ENCODE measurements at places on chromosomes 5 and 9.
A peak's percentile ranks its signal among the peaks of the same experiment; 100 is the strongest.

DNA sequence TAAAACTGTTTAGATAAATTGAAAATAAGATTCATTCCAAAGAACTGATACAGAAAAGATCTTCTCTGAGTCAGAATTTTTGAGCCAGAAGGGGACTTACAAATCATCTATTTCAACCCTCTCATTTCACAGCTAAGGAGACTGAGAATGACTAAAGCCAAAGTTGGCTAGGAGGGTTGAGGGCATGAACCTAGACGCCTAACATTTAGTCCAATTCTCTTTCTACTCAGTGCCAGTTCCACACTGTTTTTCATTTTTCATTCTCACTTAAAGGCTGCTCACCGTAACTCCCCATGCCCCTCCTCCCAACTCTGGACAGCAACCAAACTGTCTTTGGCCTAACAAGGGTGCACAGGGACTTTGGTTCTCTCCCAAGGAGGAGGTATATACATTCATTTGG lies 364.0 kb downstream of the NDUFS4 start:
- no peak for DNase-seq

GRCh38 chr5:96680759-96681470 lies 18.7 kb downstream of the CAST start:
- DNase-seq: no peak

DNA sequence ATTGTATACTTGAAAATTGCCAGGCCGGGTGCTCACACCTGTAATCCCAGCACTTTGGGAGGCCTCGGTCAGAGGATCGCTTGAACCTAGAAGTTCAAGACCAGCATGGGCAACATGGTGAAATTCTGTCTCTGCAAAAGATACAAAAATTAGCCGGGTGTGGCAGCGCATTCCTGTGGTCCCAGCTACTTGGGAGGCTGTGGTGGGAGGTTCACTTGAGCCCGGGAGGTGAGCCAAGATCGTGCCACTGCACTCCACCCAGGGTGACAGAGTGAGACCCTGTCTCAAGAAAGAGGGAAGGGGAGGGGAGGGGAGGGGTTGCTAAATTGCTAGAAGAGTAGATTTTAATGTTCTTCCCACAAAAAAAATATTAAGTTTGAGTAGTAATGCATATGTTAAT lies 53.2 kb downstream of the FNBP1 start:
- no peak for DNase-seq

- no peak for DNase-seq
These were observed 36.2 kb downstream of the VAV2 start for GRCh38 chr9:133955821-133956411.

DNA sequence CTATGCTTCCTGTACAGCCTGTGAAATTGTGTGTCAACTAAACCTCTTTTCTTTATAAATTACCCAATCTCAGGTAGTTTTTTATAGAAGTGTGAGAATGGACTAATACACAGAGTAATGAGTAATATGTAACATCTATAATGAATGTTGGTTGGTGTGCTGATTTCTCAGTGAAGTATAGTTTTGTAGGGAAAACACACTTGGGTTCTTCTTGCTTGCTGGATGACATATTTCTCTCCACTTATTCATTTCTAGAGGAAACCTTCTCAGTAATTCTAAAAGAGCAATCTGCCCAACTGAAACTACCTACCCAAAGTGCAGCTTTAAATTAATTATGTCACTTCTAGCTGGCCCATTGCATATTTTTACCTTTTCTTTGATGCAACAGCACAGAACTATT lies 81.1 kb upstream of the RORB start:
- peak; percentile 3 for DNase-seq

DNA sequence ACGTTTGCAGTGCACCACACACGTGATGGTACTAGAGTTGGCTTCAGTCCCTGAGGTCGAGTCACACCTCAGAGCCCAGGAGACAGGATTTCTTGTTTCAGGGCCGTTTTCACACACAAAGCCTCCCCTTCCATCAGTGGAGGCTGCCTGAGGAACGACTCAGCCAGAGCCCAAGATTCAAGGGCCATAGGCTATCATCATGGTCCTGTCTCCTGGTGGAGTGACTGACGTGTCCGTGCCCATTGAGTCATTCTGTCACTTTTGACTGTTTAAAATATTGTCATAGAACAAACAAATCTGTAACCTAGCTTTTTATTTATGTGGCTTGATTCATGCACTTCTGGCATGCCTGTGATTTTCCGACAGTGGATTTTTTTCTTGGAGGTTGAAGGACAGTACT lies 28.3 kb downstream of the CAMK2A start:
- DNase-seq: no peak

DNA sequence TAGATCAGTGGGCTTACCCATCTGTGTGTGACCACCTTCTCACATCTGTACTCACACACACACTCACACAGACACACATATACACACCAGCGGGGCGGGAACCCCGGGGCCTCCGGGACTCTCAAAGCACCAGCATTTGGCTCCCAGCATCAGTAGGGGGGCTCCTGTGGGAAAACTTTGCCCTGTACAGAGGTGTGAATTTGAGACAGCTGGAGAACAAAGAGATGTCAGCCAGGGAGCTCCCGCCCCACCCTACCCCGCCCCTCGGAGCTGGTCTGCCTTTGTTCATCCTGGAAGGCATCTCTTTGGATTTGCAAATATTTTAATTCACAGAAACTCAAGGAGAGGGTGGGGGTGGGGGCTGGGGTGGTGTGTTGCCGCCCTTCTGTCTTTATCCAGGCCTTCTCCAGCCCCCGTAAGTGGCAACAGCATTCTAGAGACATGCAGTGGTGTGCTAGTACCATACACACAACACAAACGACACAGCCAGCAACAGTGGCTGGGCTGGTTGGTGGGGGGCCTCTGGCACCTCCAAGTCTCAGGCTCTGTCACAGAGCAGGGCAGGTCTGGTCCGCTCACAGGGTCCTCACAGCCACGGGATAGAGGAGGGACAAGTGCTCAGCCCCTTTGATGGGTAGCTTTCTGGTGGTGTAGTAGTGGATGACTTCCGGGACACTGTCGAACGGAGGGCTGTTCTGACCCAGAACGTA lies 15.5 kb upstream of the SLC25A51 start:
- DNase-seq: no peak

GRCh38 chr5:159682623-159683022 lies 233.7 kb upstream of the ADRA1B start:
- DNase-seq: no peak

GRCh38 chr5:10941900-10942299 lies 180.9 kb upstream of the DAP start:
- no peak for DNase-seq

GRCh38 chr5:90932052-90932699 lies 373.6 kb downstream of the ADGRV1 start:
- peak; percentile 46 for DNase-seq

GRCh38 chr9:38144421-38144820 lies 75.4 kb upstream of the SHB start:
- DNase-seq: no peak

DNA sequence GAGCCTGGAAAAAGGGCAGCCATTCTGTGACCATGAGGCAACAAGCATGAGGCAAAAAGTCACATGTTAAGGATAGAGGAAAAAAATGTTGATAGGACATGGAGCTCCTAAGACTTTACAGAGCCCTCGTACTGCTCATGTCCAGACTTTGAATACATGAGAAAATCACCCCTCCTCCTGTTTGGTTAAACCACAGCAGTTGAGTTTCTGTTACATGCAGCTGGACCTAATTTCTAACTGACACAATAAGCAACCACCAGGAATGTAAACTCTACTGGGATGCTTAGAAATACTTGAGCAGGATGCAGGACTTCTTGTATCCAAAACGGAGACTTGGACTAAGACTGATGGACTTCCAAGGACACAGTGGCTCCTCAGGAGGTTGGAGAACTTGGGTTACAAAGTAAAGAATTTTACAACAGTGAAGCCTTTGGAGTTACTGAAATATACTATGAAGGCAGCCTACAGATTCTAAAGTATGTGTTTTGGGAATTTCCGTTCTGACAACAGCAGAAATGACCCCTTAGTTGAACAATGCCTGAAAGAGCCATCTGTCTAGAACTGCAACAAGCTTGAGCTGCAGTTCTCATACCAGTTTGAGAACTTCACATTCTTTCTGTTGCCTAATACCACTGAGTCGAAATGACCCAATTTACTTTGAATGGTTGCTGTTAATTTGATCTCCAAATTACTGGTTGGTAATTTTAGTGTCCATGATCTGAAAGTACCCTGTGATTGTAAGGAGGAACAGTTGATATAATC lies 268.9 kb downstream of the PIK3R1 start:
- DNase-seq: no peak

DNA sequence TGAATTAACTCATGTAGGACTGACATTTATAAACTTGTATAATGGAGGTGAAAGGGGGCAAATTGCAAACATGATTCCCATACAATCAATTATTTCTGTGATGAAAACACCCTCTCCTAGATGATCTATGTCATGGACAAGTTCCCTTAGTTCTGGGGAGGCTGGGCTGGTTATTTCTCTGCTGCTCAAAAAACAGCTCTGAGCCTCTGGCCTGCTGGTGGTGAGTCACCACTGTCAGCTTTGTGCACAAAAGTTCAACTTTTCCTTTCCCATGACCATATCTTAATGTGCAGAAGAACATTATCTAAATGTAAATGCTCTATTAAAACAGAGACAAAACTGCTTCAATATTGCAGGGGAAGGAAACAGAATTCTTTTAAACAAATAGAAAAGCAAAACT lies 85.0 kb downstream of the HMHB1 start:
- DNase-seq: no peak

- no peak for DNase-seq
These were observed 445.0 kb upstream of the RIOK2 start for GRCh38 chr5:97628031-97628430.

GRCh38 chr5:150211156-150212030 lies 21.5 kb downstream of the SLC6A7 start:
- no peak for DNase-seq

DNA sequence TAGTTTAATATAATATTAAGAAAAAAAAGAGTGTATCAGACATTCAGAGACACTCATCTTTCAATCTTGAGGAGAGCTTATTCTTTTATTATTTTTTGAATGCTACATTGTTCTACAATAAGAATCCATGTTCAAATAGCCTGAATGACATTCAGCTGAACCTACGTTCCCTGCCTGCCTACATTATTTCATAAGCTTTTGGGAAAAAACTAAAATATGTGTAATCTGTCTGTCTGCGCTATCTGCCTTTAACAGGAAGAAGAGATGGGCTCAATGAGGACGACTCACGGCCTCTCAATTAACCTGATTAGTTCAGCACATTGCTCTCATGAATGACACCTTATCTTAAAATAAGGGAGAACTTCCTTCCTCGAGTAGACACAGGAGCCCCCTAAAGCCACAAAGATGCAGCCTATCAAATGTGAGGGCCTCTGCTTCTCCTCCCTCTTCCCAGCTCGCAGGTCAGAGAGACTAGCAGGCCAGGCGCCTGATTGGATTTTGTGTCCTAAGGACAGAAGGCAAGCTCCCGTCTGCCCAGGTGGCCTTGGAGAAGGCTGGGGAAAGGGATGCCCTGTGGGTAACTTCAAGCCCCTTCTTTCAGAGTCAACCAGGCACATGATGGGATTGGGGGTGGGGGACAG lies 37.8 kb downstream of the EBF1 start:
- no peak for DNase-seq

DNA sequence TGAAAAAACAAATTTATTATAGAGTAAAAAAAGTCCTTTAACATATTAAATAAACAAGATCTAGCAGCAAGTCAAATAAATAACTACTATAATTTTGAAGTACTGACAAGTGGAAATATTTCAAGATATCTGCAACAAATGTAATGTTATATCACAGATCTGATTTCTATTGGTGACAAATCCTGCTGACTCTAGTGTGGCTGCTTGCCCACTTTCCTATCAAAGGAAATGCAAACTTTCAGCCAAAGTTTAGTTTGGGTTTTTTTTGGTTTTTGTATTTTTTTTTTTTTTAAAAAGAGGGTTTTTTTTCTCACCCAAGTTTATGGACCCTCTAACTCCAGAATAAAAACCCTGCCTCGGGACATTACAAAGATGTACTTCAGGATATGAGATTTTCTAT lies 12.9 kb downstream of the ADRA1B start:
- DNase-seq: no peak

DNA sequence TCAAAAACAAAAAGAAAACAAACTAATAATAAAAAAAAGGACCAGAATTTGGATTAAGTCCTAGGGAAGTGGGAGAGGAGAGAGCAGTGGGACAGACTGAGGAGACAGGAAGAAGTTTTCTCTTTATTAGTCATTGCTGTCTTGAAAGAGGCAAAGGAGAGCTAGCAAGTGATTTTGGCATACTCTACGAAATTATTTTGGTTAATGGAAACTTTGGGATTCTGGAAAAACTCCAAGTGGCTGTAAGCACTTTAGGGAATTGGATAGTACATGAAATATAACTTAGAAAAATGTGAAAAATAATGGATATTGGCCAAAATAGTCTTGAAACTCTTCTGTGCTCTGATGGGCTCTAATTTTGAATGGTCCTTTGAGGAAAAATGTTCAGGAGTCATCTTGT lies 1641.8 kb upstream of the WWC1 start:
- no peak for DNase-seq

DNA sequence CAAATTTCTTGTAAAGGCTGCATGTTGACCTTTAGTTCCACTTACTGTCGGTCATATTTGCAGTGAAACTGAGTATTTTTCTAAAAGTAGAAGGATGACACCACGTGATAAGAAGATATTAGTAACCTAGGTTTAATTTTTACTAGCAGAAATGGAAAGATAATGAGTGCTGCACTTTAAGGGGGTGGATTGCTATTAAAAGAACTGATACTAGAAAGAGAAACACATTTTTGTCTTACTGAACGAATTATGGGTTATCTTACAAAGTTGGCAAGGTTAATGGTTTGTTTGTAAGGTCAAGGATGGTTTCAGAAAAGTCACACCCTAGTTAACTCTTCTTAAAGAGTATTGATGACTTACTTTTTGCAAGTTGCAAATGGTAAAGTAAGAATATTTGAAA lies 2.4 kb downstream of the MACIR start:
- DNase-seq: no peak

DNA sequence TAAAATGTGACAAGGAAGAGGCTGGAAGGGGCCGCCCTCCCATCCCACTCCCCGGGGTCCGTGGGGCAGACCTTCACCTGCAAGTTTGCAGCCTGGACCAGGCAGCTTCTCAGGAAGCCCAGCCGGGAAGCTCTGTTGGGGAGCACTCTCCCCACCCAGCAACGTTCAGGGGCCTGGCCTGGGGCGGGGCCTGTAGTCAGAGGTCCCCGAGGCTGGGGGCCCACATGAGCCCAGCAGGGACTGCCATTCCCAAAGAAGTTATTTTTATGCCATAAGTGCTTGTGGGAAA lies 32.7 kb upstream of the NOTCH1 start:
- DNase-seq: no peak

All from activated CD4-positive, alpha-beta T cell treated with anti-CD3 and anti-CD28 coated beads, Interleukin-2, Interleukin-4, amounts not matched to agents 100 ng/mL and 50 ng/mL, durations not matched to agents 16 hours and 8 hours (primary cell).